ENCODE measurements at places on chromosomes 7 and 10. TPM values are rescaled to one million over a fixed set of nuclear protein-coding genes. Genes with fewer than 3 reads are reported as not detected.

Gene HGF
- 30.3 TPM for total RNA-seq

Gene VSTM4
- total RNA-seq: 0.74 TPM

Gene ABCB1
- total RNA-seq: not detected

Gene CALHM3
- total RNA-seq: not detected

Gene GHRHR
- total RNA-seq: not detected

Gene CRHR2
- total RNA-seq: not detected
